ENCODE measurements at places on chromosomes 16 and 17. TPM values are rescaled to one million over a fixed set of nuclear protein-coding genes. Genes with fewer than 3 reads are reported as not detected.

The NGFR gene
- total RNA-seq, result 0.26 TPM

The GRAPL gene
- 0.16 TPM for total RNA-seq

The LYRM1 gene
- total RNA-seq, result 53.6 TPM

The TRPV3 gene
- 2.8 TPM for total RNA-seq

The SLC5A11 gene
- total RNA-seq, result not detected

The TEKT1 gene
- not detected for total RNA-seq
